Activated CD4-positive, alpha-beta T cell treated with anti-CD3 and anti-CD28 coated beads, Interleukin-2, amount 10 ng/mL, durations not matched to agents 24 days and 14 days (primary cell): ENCODE measurements at places on chromosomes 6 and 20. TPM values are rescaled to one million over a fixed set of nuclear protein-coding genes. Genes with fewer than 3 reads are reported as not detected.

DNA sequence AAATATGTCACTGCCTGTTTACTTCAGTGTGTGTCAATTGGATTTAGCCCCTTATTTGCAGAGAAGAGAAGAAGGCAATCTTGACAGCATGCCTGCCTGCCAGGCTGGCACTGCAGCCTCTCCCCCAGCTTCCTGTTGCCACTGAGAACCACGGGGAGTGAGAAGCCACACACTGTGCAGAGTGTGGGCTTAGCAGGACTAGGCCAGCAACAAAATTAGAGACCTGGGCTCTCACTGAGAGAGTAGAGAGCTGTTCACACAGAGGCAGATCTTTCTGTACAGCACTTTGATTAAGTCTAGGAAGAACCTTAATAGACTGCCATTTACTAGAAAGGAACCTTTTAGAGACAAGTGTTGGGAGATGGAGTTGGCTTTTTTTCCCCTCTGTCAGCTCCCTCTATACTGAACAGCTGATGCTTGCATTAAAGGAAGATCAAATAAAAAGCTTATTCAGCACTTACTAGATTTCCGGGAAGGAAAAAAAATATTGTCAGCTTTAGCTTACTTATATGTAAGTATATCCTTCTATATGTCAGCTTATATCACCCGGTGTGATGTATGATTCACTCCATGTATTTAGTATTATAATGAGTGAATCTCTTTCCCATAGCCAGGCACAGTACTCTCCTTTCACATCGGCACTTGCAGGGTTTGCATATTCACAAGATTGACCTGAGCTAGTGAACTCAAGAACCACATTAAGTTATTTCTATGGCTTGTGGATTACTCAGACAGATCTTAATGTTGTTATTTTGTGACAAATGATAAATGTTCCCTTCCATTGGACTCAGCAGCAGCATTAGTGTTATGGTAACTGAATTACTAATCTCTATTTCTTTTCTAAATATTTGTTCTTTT is 851.0 kb upstream of the EPHA7 start:
- no peaks in the 10 kb centered on the region for H3K27me3 ChIP-seq
- H3K4me1 ChIP-seq: no peaks in the 10 kb centered on the region
- no peak overlapping the region for H3K27ac ChIP-seq
- no peak overlapping the region for H3K4me3 ChIP-seq
- DNase-seq: no peak

DNA sequence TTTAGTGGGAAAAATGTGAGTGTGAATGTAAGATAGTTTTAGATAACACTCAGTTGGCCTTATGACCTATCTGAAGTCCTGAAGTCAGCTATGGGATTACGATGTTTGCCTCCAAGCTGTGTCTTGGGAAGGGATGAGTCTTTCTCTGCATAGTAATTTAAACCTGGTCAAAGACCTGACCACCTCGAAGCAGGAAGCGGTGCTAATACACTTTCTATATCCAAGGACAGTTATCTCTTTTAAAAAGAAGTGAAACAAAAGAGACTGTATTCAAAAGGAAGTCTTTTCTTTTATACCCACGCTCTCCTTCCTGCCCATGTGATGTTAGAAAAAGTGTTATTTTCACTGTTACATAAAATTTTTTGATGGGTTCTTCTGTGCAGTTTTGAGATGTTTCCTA is 94.9 kb downstream of the JARID2 start:
- peak overlapping the region; percentile 72 for H3K4me3 ChIP-seq
- H3K27ac ChIP-seq: peak overlapping the region; percentile 70
- DNase-seq: no peak
- H3K36me3 ChIP-seq: peaks cover 21% of the 10 kb centered on the region
- no peaks in the 10 kb centered on the region for H3K27me3 ChIP-seq

DNA sequence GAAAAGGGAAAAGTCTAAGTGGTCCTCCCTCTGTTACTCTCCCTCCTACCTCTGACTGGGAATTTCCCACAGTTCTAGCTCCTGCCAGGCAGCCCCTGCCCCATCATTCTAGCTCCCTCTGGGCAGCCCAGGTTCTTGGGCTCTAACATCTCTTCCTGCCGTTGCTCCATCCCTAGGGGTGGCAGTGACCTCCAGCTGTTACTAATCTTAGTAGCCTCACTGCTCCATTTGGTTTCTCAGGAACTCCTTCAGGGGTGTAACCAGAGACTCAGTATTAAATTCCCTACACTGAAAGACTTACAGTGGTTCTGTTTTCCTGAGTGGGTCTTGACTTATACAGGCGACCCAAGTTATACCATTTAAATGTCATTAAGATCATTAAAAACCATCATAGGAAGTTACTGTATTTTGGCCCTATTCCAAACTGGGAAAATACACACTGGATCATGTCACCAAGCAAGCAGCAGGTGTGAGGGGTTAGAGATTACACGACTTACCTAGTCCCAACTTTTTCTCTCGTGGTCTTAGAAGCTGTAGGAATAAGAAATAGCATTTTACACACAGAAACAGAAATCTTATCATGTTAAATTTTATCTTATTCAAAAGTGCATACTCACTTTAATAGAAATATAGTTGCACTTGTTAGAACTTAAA is 10.1 kb downstream of the DPM1 start:
- H3K27me3 ChIP-seq: no peaks in the 10 kb centered on the region
- H3K4me3 ChIP-seq: no peak overlapping the region
- no peak for DNase-seq
- H3K4me1 ChIP-seq: no peaks in the 10 kb centered on the region

GRCh38 chr20:32476684-32477593 is 108.2 kb downstream of the NOL4L start:
- peaks cover 9% of the 10 kb centered on the region for H3K4me1 ChIP-seq
- no peak for DNase-seq
- H3K36me3 ChIP-seq: no peaks in the 10 kb centered on the region
- no peak overlapping the region for H3K4me3 ChIP-seq
- peak overlapping the region; percentile 1 for H3K27ac ChIP-seq

Gene SNHG17
- total RNA-seq: 99.8 and 111 TPM in 2 replicates

DNA sequence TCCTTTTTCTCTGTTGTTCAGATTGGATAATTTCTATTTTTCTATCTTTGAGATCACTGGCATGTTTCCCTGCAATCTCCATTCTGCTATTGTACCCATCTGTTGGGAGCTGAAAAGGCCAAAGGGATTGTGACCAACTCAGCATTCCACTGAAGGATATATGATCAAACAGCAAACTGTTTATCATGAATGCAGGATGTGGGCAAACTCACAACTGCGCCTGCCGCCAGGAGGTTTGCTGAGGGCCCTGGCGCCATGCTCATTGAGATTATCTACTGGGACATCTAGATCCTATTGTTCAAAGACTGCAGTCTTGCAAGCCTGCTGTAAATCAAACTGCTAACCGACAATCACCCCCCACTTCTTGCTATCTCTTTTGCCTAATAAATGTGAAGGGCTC is 3.8 kb upstream of the FKBP1A start:
- H3K4me1 ChIP-seq: peaks cover 19% of the 10 kb centered on the region

Gene SLC35F1
- 0.05 TPM in 1 of 2 replicates, not detected in the other for total RNA-seq

DNA sequence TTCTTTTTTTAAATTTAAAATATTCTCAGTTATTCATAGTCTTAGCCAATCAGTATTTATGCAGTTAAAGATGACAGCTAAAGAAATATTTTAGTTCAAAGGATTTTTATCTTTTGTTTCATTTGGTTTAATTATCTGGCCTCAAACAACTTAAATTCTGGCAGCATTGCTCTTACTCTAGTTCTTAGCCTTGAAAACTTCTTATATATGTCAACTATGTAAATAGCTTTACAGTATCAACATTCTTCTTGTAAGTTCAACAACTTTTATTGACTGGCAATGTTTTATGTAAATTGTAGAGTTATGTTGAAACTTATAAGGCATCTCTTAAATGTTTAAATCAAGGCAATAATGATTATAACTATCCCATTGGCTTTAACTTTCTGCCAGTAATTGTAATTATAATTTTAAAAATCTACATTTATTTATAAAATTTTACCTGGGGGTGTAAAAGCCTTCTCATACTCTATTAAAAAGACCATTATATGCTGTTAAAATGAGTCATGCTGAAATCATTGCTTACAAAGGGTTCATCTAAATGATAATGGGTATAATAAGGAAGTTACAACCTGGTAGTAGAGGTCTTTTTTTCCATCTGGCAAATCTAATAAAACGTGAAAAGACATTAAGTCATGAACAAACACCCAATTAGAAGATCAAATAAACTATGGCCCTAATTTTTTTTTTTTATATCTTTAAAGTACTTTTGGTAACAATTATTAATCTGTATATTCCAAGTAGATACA is 45.8 kb upstream of the FAM184A start:
- no peak overlapping the region for H3K4me3 ChIP-seq
- peaks cover 5% of the 10 kb centered on the region for H3K4me1 ChIP-seq
- no peaks in the 10 kb centered on the region for H3K36me3 ChIP-seq
- no peak for DNase-seq
- no peak overlapping the region for H3K27ac ChIP-seq

DNA sequence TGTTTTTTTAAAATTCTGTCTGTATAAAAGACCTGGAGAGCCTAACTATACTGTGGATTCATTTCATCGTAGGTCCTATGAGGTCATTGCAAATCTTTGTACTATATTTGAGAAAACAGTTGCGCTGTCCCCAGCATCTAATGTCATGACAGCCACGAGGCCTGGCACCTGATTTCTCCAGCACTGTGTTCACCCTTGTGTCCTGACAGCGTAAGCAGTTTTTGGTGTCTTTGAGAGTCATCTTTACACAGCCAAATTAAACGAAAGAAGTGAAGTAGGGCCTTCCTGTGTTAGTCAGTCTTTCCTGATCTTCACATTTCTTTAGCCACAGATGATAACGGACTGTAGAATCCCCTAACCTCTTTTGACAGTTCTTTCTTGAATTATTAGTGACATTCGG is 70.6 kb upstream of the PHACTR2 start:
- H3K27me3 ChIP-seq: no peaks in the 10 kb centered on the region
- H3K4me3 ChIP-seq: no peak overlapping the region
- H3K27ac ChIP-seq: no peak overlapping the region
- no peak for DNase-seq

DNA sequence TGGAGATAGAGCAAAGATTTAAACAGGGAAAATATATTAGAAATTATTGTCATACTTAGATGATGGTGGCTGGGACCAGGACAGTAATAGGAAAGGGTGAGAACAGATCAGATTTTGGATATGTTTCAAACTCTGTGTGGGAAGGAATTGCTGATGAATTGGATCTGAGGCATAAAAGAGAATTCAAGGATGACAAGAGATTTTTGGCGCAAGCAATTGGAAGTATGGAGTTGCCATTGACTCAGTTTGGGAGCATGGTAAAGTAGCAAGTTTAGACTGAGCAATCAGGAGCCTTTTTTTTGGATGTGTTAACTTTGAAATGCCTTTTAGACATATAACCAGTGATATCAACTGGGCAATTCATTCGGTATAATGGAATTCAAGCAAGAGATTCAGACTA is 14.4 kb downstream of the TAB2 start:
- H3K27me3 ChIP-seq: no peaks in the 10 kb centered on the region
- peaks cover 79% of the 10 kb centered on the region for H3K4me1 ChIP-seq
- H3K4me3 ChIP-seq: peak overlapping the region; percentile 67
- DNase-seq: no peak
- peak overlapping the region; percentile 76 for H3K27ac ChIP-seq
